ENCODE measurements at places on chromosomes 12 and 14.

GRCh38 chr12:58314610-58315009, 373.2 kb downstream of the ATP23 start:
- DNase-seq: no peak

- DNase-seq: no peak
Observed at GRCh38 chr12:121000530-121000929, 15.8 kb downstream of the C12orf43 start.

DNA sequence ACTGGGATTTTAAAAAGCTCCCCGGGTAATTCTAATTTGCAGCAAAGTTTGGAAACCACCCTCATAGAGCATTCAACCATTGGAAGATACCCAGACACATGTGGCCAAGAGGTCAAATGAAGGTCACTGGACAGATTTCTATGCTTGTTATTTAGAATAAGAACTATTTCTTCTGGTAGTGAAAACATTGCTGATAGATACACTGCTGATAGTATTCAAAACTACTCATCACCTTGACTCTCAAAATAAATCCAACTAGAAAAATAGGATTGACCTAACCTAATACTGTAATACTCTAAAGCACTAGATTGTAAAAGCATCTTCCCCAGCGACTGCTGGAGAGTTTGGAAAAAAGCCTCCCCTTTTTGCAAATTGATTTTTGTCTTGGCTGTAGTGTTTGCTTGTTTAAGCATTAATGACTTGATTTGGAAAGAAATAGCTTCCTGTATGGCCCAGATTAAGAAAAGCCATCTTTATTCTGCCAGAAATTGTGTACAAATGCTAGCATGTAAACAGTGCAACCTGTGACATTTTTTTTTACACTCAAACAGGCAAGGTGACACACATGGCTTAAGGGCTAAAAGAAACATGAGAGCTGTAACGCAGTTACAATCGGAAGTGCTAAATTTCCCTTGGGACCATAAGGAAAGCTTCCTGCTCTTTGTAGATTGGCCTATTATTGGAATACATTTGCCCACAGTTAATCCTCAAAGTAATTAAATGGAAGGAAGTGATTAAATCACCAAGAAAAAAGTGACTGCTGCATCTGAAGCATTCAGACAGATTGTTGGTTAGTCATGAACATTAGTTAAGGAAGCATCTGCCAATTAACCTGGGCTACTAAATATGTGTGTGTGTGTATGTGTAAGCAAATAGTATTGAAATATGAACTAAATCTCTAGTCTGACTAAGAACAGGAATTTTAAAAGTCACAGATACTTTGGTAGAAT, 356.5 kb upstream of the ATP2B1 start:
- DNase-seq: no peak

DNA sequence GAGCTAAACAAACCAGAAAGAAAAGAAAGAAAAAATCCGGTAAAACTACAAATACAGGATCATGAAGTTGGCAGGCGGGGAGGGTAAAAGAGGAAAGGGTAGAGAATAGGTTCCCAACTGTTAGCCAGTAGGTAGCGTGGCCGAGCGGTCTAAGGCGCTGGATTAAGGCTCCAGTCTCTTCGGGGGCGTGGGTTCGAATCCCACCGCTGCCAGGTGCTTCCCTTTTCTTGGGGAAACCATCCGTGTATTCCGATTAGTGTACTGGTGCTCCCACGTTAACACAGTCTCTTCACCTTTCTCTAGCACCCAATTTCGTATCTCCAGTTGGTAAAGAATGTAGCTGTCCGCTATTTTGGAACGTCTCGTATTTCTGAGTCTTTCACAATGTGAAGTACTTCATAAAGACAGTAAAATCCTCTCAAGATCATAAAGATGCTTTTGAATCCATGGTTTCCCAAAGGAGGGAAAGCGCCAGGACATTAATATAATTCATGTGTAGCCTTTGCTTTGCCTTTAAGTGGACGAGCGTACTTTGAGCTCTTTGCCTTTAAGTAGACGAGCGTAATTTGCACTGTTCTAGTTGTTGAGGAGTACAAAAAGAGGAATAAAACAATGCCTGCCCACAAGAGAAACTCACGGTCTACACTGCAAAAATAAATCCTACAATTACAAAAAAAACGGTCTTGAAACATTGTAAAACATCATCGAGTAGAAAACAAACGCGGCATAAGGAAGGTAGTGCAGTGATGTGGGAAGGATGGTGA, 19.0 kb upstream of the RNASE12 start:
- DNase-seq: peak; percentile 72

DNA sequence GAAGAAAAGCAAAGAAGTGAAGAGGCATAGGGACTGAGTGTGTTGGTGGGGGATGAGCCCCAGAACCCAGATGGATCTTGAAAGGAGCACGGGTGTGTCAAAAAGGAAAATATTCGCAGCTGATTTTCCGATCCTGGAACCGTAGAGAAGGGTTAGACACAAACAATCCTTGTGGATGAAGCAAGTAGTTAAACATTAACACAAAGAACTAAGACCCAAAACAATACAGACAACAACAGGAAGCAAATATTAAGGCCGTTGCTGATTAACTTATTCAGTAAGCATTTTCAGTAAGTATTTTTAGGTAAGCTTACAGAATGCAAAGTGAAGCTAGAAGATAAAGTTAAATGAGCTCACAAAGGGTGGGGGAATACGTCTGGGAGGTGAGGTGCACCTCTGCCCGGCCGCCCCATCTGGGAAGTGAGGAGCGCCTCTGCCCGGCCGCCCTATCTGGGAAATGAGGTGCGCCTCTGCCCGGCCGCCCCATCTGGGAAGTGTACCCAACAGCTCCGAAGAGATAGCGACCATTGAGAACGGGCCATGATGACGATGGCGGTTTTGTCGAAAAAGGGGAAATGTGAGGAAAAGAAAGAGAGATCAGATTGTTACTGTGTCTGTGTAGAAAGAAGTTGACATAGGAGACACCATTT, 62.8 kb upstream of the PRB2 start:
- no peak for DNase-seq

- peak; percentile 43 for DNase-seq
Observed at GRCh38 chr14:77302926-77303325, 17.8 kb downstream of the POMT2 start.

GRCh38 chr12:47079981-47080724, 394 bp upstream of the AMIGO2 start:
- no peak for DNase-seq

DNA sequence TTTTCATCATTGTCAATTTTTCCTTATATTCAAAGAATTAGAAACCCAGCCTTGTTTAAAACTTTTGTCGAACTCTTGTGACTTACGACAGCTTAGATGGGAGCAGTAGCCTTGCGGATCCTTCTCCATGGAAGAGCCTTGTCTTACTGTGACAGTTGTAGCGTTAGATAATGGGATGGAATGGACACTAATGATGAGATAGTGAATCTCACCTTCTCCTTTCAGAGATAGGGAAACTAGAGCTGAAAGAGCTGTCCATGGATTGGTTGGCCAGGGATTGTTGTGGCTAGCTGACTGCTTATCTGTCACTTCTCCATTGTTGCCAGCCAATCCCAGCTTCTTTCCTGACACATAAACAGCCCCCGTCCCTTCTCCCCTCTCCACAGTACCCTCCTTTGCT, 59.4 kb downstream of the BHLHE41 start:
- no peak for DNase-seq

GRCh38 chr12:15984097-15984800, 73.1 kb downstream of the DERA start:
- DNase-seq: no peak

DNA sequence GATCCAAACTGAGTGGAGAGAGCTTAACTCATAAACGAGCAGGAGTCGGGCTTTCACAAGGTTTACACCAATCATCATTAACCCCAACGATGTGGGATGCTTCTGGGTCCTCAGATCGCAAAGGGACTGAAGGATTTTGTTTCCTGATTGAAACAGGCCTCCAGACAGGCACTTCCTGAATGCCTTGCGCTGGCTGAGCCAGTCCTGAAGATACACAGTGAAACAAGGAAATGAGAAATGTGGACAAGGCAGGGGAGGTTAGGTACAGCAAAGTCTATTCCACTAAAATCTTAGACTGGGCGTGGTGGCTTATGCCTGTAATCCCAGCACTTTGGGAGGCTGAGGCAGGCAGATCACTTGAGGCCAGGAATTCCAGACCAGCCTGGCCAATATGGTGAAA, 30.7 kb downstream of the RBM19 start:
- DNase-seq: no peak

- DNase-seq: peak; percentile 34
Observed at GRCh38 chr12:51270067-51270950, at the start of gene SMAGP. Gene SMAGP (minus strand): TSS chr12:51270415. CDS start chr12:51269278, 1,137 bp downstream.

GRCh38 chr12:69929125-69929524, 104.1 kb downstream of the MYRFL start:
- peak; percentile 7 for DNase-seq

DNA sequence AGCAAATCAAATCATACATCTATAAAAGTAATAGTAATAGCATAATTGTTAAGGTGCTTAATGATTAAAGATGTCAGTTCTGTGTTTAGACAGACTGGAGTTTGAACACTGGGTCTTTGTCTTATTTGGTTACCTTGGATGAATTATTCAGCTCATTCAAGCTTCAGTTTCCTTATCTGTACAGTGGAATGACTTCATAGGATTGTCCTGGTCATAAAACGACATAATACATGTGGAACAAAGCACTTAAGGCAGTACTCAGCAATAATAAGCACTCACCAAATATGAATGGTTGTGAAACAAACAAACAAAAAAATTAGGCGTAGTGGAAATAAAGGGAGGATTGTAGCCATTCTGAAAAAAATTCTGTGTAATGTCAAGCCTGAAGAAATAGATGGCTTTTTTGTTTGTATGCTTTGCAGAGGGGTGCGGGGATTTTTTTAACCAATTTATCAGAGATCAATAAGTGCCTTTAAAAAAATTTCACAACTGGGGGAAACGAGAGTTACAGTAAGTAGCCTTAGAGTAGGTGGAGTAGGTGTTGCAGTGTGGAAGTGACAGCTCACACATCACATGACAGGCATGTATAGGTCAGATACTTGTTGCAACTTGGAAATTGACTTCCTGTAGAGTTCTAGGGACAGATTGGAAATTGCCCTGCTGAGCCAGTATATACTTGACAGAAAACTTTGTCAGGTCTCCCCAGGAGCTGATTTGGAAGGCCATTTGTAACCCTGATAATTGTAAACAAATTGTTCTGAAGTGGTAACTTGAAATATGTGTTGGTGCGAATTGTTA, 157.7 kb downstream of the SLC15A5 start:
- DNase-seq: peak; percentile 53

GRCh38 chr12:27474344-27474743, 27.8 kb downstream of the SMCO2 start:
- no peak for DNase-seq

DNA sequence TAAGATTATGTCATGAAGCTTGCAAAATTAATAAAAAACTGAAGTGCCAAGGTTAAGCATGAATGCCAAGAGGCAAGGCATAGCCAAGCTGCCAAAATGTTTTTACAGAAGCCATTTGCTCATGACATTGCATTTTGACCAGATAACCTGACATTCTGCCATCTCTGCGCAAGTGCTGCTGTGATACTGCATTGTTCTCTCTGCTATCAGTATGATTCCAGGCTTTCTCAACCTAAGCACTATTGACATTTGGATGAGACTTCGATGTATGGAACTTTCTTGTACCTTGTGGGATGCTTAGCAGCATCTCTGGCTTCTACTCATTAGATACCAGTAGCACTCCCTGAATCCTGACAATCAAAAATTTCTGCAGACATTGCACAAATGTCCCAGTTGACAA, 139.2 kb downstream of the RASSF9 start:
- no peak for DNase-seq

GRCh38 chr12:103956509-103957027, 9.1 kb upstream of the TDG start:
- DNase-seq: peak; percentile 64

DNA sequence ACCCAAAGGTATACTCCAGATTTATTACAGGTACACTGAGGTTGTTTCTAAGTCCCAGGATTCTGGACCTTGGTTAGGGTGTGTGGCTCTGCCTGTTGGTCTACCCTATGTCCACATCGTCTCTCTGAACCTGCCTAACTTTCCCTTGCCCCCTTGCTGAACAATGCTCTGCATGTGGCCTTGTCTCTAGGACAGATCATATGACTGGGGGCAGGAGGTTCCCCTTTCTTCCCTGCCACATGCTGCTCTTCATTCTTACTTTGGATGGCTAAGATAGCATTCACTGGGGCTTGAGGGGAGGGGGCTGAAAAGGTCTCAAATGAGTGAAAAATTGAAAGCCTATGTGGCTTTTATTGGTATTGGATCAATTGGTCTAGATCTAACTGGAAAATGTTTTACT, 49.2 kb downstream of the MBIP start:
- DNase-seq: peak; percentile 50

Data from suppressor macrophage (primary cell).